ENCODE measurements at places on chromosomes 6 and 20. TPM values are rescaled to one million over a fixed set of nuclear protein-coding genes. Genes with fewer than 3 reads are reported as not detected.

The SAMD3 gene
- total RNA-seq = 0.42 TPM

DNA sequence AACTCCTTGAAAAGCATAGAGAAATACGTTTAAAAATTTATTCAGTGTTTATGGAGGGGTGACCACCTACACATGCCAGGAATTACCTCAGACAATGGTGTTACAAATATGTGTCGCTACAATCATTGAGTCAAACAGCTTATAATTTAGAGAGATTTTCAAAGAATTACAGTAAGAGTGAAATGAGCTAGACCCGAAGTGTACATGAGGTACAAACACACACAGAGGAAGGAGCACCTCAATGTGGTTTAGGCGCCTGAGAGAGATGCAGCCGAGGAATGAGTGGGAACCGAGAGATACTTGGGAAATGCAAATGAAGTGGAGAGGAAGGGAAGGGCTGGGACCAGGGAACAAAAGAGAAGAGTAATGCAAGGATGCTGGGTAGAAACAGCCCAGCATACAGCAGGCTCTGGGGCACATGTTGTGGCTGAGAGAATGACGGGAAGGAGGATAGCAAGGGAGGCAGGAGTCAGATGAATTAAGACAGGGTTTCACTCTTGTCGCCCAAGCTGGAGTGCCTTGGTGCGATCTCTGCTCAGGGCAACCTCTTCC is 15.5 kb downstream of the EEF1E1 start:
- DNase-seq = no peak

DNA sequence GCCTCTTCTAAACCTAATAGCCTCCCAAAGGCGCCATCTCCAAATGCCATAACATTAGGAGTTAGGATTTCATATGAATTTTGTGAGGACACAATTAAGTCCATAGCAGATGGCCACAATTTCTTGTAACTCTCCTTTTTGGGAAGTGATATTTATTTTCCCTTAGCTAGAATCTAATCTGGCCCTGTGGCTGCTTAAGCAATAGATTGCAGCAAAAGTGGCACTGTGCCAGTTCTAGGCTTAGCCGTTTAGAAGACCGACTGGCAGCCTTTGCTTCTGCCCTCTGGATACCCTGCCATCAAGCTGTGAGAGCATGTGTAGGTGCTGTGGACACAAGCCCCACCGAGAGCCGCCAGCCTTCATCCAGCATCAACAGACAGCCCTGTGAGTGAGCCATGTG is 15.9 kb upstream of the ADGB start:
- DNase-seq = no peak

The CDH4 gene
- not detected for total RNA-seq

DNA sequence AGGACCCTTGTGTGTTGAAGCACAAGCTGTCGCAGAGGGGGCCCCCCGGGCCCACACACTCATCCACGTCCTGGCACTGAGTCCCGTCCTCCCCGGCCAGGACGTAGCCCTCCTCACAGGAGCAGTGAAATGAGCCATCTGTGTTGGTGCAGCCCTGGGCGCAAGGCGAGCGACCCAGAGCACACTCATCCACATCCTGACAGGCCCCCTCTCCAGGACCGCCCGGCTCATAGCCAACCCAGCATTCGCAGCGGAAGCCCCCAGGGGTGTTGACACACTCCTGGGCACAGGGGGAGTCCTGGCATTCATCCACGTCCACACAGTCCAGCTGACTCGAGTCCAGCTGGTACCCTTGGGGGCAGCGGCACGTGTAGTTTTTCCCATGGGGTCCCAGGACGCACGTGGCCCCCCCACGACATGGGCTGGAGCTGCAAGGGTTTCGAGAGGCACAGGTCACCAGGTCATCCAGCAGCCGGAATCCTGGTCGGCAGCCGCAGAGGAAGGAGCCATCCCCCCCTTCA is 1.2 kb downstream of the CD93 start:
- no peak for DNase-seq

GRCh38 chr6:3128356-3129108 is 10.0 kb downstream of the BPHL start:
- DNase-seq = no peak

- DNase-seq = no peak
These were observed 601.9 kb downstream of the HTR1B start for GRCh38 chr6:76861403-76861802.

DNA sequence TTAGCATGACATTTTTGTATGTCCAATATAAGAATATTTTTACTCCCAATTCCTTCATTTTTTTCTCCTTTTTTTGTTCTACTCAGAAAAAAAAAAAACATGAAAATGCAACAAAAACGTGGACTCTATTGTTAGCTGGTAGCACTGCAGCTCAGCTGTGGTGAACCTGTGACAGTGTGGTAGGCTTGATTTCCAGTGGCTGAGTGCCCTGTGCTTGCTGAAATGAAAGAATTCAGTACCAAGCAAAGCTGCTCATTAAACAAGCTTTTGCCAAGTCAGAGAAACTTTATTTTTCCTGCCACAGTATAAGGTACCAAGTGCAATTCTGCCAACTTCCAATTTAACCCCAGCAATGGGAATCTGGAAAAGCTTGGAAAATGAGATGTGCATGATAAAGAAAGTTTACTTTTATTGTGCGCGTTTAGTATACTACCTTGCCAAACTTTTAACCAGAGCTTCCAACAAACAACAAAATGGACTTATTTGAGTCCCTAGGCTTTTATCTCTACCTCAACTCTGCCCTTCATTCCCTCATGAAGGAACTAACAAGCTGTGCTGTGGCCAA is 215.2 kb downstream of the SLC35F1 start:
- DNase-seq = no peak

The SPATS1 gene
- total RNA-seq = not detected

GRCh38 chr6:159217595-159218275 is 48.5 kb downstream of the FNDC1 start:
- peak; percentile 54 for DNase-seq

DNA sequence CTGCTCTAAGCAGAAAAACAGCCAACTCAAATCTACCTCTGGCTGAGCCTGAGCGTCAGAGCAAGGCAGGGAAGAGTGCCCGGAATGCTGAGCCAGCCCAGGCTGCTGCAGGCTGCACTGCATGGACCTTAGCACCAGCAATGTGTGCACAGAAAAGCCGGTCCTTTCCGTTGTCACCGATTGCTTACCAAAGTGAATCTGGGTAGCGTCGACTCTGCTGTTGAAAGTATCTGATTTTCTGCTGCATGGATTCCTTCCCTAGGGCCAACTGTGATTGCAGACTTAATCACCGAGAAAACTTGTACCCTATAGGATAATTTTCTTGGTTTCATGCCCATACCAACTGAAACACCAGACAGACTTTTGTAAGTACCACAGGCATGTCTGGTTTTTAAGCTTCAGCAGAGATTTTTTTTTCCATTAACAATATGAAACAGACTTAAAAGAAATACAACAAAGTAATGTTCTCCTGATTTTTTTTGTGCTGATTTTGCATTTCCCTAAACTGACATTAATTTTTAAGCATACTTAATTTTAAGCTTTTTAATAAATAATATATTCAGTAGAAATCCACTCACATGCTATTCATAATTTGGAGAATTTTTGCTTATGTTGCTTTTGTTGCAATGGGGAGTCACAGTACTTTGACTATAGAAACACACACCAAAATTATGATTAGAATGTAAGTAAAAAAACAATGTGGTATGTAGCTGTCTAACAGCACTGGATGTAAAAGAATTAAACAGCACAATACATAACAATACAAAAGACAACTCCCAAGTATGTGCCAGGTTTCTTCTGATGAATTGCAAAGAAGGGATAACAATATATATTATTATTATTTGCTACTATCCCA is 218.0 kb downstream of the THBS2 start:
- no peak for DNase-seq

GRCh38 chr6:150894935-150895552 is 29.5 kb downstream of the MTHFD1L start:
- DNase-seq = no peak

The ATP5F1E gene
- 16.7 TPM for total RNA-seq

- DNase-seq = no peak
These were observed 5.9 kb upstream of the CDK5RAP1 start for GRCh38 chr20:33407251-33407650.

GRCh38 chr20:31842471-31843157 is 2.8 kb downstream of the FOXS1 start:
- DNase-seq = no peak

GRCh38 chr6:14077193-14077867 is 40.2 kb upstream of the CD83 start:
- DNase-seq = no peak

DNA sequence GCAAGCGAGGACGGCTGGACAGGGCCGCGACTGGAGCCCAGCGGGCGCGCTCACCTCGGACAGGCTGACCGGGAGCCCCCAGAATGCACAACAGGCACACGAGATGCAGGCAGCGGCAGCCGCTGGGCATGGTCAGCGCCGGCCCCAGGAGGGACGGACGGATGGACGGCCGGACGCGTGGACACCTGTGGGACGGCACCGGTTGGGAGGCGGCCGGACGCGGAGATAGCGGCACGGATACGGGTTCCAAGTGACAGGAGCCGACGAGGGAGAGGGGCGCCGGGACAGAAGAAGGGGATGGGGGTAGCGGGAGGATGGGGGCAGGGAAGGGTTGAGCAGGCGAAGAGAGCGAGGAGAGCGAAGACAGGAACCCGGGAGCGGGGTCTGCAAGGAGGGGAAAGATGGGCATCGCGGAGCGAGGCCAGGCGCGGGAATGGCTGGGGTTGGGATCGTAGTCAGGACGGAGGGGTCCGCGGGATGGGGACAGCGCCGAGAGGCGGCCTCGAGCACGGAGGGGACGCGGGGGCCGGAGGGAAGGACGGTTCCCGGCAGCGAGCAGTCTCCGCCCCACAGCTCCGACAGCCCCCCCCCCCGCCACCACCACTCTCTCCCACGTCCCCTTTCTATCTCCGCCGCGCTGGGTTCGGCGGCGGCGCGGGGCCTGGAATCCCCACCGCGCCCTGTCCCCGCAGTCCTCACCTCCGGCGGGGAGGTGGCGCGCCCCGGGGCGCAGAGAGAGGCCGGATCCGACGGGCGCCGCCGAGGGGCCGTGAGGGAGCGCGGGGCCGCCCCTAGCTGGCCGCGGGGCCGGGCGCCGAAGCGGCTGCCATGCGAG is 435 bp downstream of the DLK2 start:
- DNase-seq = peak; percentile 88

- peak; percentile 71 for DNase-seq
These were observed 21.9 kb downstream of the DACT2 start for GRCh38 chr6:168297643-168298042.

GRCh38 chr20:24462460-24463010 is 6.9 kb upstream of the SYNDIG1 start:
- DNase-seq = no peak

The SAMD10 gene
- 3.9 TPM for total RNA-seq

GRCh38 chr6:129536271-129536670 is 173.7 kb downstream of the ARHGAP18 start:
- no peak for DNase-seq

The NEDD9 gene
- total RNA-seq = 59.8 TPM

DNA sequence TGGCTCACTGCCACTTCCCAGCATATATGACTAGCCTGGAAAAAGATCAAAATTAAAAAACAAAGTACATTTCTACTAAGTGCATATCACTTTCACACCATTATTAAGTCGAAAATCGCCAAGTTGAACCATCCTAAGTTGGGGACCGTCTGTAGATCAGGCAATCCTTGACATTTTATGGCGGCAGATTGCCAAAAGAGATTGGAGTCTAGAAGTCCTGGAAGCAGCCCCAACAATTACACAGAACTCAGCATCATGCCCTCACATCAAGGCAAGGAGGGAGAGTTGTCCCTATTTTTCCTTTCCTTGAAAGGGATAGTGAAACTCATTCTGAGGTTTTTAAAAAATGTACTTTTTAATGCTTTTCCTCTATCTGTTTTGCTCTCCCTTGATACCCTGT is 30.7 kb downstream of the SLC22A3 start:
- DNase-seq = no peak

- no peak for DNase-seq
These were observed 10.2 kb downstream of the VSX1 start for GRCh38 chr20:25071734-25072133.

The PTGIS gene
- total RNA-seq = 11.9 TPM

The TSPYL1 gene
- total RNA-seq = 70.4 TPM

The IMPG1 gene
- not detected for total RNA-seq

- DNase-seq = no peak
These were observed 119.4 kb upstream of the ASF1A start for GRCh38 chr6:118774581-118774980.

DNA sequence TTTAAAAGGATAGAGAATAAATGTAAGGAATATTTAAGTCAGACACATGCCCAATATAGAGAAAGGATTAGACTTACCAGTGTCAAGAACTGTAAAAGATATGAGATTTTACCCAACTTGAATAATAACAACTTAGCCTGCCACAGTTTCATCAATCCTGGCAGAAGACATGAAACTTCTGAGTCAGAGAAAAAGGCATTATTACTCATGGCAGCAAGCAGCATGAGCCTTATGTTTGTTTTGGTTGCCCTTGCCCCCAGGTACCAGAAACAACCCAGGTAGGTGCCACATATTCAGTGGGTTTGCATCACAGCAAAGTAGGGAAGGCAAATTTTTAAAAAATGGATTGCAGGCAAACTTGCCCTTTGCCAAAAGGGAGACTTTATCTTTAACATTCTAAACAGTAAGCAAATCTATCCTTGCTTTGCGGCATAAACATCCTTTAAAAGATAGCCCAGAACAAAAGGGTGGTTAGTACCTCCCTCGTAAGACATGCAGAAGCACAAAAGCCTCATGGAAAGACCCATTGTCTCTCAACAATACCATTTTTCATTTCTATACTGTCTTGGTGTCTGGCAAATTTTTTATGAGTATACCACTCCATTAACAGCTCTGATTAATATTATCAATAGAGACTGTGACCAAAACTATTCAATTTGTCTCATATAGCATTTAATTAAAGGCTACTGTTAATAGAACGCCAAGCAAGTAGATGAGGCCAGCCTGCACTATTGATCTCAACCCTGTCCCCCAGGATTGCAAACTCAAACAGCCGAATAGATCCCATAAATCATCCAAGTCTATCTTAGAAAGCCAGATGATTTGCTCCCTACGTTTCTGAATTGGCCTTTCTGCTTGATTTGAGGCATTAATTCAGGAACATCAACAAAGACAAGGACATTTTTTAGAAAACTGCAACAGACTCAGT is 185.1 kb downstream of the COL19A1 start:
- DNase-seq = no peak

The OARD1 gene
- total RNA-seq = 20.0 TPM

The ZBP1 gene
- total RNA-seq = not detected

The TTBK1 gene
- 1.2 TPM for total RNA-seq

DNA sequence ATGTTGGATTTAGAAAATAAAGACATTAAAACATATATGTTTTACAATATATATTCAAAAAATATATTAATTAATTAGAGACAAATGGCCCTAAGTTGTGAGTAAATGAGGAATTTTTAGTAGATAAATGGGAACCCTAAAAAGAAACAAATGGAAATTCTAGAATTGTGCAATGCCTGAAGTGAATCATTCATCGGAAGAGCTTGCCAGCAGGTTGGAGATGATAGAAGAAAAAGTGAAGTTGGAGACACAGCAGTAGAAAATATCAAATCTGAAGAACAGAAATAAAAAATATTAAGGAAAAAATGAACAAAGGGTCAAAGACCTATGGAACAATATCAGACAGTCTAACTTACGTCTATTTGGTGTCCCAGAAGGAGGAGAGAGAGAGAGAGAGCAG is 109.4 kb upstream of the NEDD9 start:
- no peak for DNase-seq

All from right lobe of liver (tissue), 6 donors.